ENCODE measurements at places on chromosomes 11 and 22. TPM values are rescaled to one million over a fixed set of nuclear protein-coding genes. Genes with fewer than 3 reads are reported as not detected.

CRACR2B gene
- 6.3 TPM for total RNA-seq

PGA5 gene
- not detected for total RNA-seq

APOL4 gene
- 0.03 TPM for total RNA-seq

OR6A2 gene
- not detected for total RNA-seq

PRODH gene
- 1.3 TPM for total RNA-seq

CRYBB1 gene
- not detected for total RNA-seq

PATL1 gene
- 51.0 TPM for total RNA-seq

DKK3 gene
- 21.0 TPM for total RNA-seq

CCDC188 gene
- not detected for total RNA-seq

HYOU1 gene
- 48.8 TPM for total RNA-seq

TCP11L1 gene
- total RNA-seq, result 18.9 TPM

ALDH3B1 gene
- 126 TPM for total RNA-seq

OR5A1 gene
- not detected for total RNA-seq

CRYBB3 gene
- total RNA-seq, result not detected

LARGE2 gene
- 2.7 TPM for total RNA-seq

JHY gene
- total RNA-seq, result 2.8 TPM

HSPA8 gene
- 1,414 TPM for total RNA-seq

CDC42EP2 gene
- total RNA-seq, result 16.3 TPM

MAJIN gene
- not detected for total RNA-seq

CENPM gene
- total RNA-seq, result 35.5 TPM

NPTXR gene
- 8.9 TPM for total RNA-seq

FOLR2 gene
- total RNA-seq, result not detected

PRR33 gene
- not detected for total RNA-seq

PRRG4 gene
- 1.7 TPM for total RNA-seq

SAA2 gene
- 0.23 TPM for total RNA-seq

UPK3A gene
- not detected for total RNA-seq

SLC22A6 gene
- not detected for total RNA-seq

FGF4 gene
- total RNA-seq, result not detected

BACE1 gene
- 9.2 TPM for total RNA-seq

LUZP2 gene
- total RNA-seq, result not detected

MRGPRE gene
- total RNA-seq, result 0.17 TPM

CHID1 gene
- total RNA-seq, result 82.1 TPM

SCARF2 gene
- 0.86 TPM for total RNA-seq

LRP4 gene
- total RNA-seq, result 7.1 TPM

NOX4 gene
- total RNA-seq, result not detected

ZBED5 gene
- total RNA-seq, result 20.7 TPM

ANO5 gene
- 2.2 TPM for total RNA-seq

RTN4RL2 gene
- total RNA-seq, result 87.5 TPM
